ENCODE measurements at places on chromosomes 1 and 21.

- DNase-seq = no peak
Observed at GRCh38 chr1:203031467-203031866, 5.2 kb downstream of the PPFIA4 start.

DNA sequence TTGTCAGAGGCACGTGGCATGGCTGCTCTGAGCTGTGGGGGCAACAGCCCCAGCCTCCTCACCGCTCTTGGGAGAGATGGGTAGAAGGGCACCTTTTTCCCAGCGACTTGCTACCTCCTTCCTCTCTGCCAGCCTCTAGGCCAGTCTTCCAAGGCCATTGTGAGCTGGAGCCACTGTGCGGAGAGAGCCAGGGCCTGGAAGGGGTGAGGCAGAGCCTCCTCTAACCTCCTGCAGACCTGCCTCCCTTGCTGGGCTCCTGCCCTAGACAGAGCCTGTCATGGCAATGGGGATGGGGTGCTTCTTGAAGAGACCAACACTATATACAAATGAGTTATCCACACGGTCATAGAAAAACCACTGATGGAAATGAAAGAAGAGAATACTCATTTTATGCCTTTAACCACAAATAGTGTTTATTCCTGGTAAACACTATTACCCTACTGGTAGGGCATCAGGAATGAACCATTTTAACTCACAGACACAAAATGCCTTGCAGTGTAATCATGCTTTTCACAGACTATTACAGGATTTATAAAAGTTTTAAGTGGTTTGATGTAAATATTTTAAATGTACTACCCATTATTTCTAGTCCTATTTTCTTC is 5.0 kb upstream of the IGFN1 start:
- DNase-seq = no peak

DNA sequence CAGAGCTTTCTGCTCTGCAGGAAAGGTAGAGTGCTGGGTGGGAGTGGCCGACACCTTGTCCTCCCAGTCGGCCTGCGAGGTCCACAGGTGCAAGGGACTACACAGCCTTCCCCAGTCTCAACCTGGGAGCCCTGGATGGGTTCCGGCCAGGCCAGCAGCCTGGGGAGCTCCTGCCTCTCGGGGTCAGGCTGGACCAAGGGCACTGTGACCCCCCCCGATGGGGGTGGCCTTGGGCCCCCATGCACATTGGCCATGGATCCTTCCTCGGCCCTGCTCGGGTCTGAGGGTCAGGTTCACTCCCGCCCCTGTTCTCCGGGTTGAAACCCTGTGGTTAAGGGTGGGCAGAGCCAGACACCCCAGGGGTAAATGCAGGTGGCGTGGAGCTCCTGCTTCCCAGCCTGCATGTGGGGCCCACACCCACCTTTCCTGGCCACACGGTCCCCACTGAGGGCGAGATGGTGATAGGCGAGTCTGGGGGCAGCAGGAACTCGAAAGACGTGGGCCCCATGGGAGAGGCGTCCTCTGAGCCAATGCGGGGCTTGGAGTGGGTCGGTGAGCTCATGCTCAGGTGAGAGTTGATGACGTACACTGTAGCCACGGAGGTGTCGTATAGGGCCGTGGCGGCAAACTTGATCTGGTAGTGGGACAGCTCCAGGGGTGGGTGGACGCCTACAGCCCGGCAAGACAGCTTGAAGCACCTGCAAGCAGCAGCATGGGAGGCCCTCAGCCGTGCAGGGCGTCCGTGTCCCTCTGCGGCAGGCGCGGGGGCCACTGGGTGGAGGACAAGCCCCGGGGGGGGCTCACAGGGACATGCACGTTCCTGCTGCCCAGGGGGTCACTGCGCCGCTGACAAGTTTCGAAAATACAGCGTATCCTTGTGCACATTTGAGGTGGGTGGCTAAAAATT is 10.8 kb upstream of the TMEM52 start:
- DNase-seq = no peak

- DNase-seq = no peak
Observed at GRCh38 chr1:237911911-237912310, 21.2 kb upstream of the ZP4 start.

DNA sequence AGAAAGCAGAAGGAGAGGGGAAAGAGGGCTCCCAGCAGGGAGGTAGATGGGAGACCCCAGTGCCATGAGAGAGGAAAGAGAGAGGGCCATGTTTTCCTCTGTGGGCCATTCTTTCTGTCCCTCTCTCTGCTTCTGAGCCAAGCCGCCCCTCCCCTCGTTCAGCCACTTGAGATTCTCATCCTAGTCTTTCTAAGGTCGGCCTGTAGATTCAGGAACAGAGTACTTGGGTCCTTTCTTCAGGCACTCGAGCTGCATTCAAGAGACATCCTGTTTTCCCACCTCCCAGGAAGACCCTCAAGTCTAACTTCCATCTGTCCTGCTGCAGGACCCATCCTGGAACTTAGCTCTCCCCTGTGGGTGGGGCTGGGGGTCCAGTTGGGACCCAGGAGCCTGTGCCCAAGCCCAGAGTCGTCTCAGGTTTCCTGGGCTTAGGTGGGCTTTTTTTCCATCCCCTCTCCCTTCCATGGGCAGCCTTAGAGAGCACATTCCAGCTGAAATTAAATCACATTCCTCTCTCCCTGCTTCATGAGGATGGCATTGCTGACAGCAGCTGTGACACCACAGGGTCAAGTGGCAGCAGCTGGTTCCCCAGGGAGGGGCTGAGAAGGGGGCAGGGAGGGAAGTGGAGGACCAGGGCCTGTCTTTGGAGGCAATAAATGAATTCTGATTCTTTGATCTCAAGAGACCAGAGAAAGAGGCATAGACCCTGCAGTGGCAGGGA is 13.0 kb downstream of the NES start:
- no peak for DNase-seq

All from GM12891 (cell line).